ENCODE measurements at places on chromosomes 2 and 18. TPM values are rescaled to one million over a fixed set of nuclear protein-coding genes. Genes with fewer than 3 reads are reported as not detected.

FAM124B gene
- 1.6 TPM for total RNA-seq

PRKAG3 gene
- not detected for total RNA-seq

CLHC1 gene
- 13.6 TPM for total RNA-seq

VWC2L gene
- total RNA-seq, result 0.57 TPM

CD226 gene
- 6.3 TPM for total RNA-seq

PSMD14 gene
- 28.8 TPM for total RNA-seq

ZDBF2 gene
- 6.3 TPM for total RNA-seq

FBXO48 gene
- total RNA-seq, result 1.9 TPM

TUBA4B gene
- 20.3 TPM for total RNA-seq

DNA sequence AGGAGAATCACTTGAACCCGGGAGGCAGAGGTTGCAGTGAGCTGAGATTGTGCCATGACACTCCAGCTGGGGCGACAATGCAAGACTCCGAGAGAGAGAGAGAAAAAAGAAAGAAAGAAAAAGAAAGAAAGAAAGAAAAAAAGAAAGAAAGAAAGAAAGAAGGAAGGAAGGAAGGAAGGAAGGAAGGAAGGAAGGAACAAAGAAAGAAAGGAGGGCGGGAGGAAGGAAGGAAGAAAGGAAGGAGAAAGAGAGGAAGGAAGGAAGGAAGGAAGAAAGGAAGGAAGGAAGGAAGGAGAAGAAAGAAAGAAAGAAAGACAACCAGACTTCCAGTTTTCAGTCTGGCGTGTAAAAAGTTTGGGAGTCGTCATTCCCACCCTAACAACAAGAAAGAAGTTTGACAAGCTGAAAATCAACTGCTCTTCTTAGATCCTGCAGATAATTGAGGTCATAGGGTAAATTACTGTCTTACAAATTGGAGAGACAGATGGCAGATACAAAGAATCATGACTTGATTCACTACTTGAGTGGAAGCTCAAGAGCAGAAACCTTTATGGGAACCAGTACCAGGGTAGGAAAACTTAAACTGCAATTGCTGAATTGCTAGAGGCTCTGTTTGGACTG is 15.1 kb upstream of the CYP27C1 start:
- no peak for DNase-seq

DNA sequence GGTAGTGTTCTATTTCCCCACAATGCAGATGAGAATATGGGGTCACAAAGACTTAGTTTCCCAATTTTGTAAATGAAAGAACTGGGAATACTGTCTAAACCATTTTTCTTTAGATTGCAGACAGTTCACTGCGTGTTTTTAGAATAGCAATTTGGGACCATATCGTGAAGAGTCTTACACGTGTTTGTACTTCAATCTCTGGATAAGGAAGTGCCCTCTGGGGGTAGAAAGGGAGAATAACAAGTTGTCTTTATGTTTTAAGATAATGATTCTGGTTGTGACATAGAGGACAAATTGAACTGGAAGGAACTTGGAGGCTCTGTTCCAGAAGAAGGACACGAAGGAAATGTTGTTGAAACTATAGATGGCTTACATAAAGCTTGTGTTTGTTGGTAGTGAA is 457.7 kb downstream of the CBLN2 start:
- peak; percentile 29 for DNase-seq

GRCh38 chr18:9961041-9961440 is 47.2 kb downstream of the VAPA start:
- DNase-seq, result peak; percentile 72

GRCh38 chr18:64956465-64956864 is 794.3 kb upstream of the CDH7 start:
- no peak for DNase-seq

- peak; percentile 81 for DNase-seq
Measured at GRCh38 chr2:96811917-96812316, 4.2 kb upstream of the CNNM3 start.

DNA sequence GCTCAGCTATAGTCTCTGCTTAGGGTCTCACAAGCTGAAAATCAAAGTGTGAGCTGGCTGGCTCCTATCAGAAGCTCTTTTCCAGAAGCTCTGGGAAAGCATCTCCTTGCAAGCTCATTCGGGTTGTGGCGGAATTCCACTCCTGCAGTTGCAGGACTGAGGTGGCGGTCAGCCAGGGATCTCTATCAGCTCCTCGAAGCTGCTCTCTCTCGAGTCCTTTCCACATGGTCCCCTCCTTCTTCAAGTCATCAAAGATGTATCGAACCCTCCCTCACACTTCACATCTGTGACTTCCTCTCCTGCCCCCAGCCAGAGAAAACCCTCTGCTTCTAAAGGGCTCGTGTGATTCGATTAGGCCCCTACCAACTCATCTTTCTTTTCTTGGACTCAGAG is 141.7 kb downstream of the ZFP36L2 start:
- DNase-seq, result peak; percentile 87

GRCh38 chr2:237955640-237956401 is 11.0 kb upstream of the UBE2F start:
- DNase-seq, result no peak

DNA sequence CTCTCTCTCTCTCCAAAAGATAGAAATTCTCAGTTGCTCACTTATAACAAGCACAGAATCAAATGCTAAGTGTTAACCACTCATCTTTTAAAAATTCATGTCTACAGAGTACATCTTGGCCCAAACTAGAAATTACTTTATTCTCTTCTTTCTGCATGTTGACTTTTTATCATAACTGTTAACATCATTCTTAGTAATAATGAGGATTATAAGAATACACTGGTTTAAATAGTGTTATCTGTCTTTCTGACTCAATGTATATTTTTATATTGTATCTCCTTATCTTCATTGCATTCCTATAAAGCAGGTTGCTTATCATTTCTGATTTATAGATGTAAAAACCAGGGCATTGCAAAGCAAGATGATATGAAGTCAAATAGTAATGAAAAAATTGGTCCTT is 17.8 kb upstream of the KLF7 start:
- no peak for DNase-seq

DNA sequence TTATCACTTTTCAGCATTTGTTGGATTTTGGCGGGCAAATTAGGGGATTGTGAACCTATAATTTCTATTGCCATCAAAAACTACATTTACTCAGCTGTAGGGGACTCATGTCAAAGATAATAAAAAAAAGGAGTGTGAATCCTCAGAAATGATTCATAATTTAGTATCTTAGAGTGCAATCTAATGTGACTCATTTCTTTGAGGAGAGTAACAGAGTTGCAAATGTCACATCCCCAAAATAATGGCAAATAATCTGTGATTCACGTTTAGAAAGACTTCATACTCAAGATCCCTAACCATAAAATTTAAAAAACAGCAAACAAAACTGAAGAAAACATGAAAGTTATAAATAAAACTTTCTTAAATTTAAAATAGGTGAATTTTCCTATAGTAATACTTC is 373.0 kb downstream of the CDH2 start:
- DNase-seq, result no peak

DNA sequence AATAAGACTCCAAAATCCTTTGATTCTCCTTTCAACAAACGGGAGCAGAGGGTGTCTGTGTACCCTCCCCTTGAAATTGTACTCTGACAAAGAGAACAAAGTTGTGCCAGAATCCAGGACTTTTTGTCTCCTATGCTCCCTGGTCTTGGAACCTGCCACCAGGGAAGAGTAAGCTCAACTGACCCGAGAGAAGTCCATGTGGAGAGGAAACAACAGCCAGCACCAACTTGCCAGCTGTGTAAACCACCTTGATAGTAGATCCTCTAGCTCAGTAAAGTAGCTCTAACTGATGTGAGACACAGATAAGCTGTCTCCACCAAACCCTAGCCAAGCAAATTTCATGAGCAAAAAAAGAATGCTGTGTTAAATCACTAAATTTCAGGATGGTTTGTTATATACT is 46.9 kb downstream of the LNPK start:
- DNase-seq, result peak; percentile 38

DNA sequence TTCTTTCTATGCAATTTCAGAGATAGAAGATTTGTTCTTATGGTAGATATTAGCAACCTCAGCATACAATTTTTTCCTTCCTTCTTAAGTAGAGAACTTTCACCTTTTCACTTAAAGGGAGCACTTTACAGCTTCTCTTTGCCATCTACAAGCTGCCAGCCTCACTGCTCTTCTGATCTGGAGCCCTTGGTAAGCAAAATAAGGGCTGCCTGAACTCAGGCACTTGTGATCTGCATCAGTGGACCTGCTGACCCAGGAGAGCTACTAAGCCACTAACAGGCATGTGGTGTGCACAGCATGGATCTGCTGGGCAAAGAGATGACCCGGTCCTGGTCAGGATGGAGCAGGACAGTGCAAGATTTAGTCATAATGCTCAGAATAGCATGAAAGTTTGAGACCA is 80.8 kb upstream of the SNTG2 start:
- DNase-seq, result no peak

DNA sequence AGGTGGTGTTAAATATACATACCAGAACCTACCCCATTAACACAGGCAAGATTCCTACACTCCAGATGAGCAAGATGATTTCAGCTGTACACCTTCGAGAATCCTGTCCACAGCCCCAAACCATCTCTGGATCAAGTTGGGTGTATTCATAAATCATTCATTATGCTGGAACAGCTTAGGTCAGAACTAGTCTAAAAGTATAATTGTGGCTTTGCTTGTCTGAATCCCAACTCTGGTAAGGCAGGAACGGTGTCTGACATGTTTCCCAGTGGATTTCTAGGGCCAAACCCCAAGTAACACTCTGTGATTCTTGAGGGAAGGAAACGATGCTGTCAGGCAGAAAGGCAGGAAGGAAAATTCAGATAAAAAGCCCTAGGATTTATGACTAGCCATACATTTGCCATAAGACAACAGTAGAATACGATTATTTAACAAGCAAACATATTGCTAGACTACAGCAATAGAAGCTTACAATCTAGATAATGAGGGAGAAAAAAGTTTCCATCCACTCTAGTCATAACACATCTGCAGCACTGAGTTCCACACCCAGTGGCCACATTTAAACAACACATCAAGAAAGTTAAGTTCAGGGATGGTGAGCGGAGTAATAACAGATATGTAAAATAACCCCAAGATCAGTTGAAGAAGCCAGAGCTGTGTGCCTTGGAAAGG is 444.8 kb downstream of the RND3 start:
- peak; percentile 37 for DNase-seq
